ENCODE measurements at places on chromosomes 16 and 17.

- DNase-seq: no peak
These were observed 6.5 kb upstream of the CCL13 start for GRCh38 chr17:34349751-34350150.

DNA sequence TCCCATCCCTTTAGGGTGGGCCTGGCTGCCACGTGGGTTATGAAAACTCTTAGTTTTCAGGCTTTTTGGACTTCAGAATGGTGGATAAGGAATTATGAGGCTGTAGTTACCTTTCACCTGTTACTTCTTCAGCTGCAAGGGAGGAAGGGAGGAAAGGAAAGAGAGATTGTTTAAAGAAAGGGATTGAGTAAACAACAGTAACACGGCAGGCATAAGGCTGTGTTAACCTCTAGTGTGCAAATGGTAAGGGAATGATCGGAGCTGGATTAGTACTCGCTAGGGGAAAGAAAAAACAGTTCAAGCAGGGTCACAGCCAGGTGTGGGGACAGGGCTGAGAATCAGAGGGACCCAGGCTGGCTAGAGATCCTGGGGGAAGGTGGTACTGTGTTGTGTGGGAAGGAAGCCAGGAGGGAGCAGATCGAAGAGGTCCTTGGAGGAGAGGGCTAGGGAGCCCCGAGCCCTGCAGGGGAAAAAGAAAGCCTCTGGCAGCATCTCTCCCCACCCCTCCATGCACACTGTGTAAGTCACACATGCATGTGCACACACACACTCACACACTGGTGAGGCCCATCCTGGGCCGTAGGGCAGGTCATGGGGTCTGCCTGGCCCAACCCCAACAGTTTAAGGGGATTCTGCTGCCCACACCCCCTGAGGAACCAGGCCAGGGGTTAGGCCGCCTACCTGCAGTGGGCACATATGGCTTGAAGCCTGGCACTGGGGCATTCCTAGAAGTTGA lies 49.7 kb downstream of the SNX20 start:
- no peak for DNase-seq

- no peak for DNase-seq
These were observed 27.0 kb upstream of the CAPNS2 start for GRCh38 chr16:55539488-55539887.

DNA sequence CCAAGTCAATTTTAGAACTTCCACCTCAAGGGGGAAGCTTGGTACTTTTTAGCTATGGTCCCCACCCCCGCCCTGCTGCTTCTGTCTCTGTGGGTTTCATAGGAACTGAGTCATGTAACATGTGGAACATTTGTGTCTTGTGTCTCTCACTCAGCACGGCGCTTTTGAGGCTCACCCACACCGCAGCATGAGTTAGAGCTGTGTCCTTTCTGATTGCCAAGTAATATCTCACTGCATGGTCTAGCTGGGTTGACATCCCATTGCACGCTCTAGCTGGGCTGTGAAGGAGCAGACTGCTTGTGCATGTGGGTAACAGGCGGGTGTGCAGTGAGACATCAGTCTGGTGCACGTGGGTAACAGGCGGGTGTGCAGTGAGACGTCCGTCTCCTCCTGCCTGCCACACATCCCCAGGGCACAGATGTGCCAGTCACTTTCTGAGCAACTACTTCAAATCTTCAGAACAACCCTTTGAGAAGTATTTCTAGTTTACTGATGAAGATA lies 26.4 kb upstream of the SLC7A5 start:
- DNase-seq: peak; percentile 76

GRCh38 chr17:41500131-41500911 lies 5.1 kb downstream of the KRT13 start:
- DNase-seq: no peak

DNA sequence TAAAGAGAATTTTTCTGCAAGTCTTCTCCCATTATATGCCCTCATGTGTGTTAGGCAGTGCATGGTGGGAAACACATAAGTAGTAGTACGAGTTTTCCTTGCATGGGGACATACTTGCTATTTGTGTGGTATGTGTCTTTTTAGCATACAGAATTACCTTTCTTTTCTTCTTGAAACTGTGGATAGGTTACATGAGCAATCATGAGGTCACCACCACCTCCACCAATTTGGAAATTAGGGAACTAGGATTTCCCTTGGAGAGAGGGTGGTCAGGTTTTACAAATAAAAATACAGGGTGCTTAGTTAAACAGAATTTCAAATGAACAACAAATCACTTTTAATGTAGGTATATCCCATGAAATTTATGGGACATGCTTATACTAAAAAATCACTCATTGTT lies 16.3 kb upstream of the AMZ2 start:
- no peak for DNase-seq

GRCh38 chr17:77049440-77049839 lies 91.3 kb upstream of the SEC14L1 start:
- no peak for DNase-seq

DNA sequence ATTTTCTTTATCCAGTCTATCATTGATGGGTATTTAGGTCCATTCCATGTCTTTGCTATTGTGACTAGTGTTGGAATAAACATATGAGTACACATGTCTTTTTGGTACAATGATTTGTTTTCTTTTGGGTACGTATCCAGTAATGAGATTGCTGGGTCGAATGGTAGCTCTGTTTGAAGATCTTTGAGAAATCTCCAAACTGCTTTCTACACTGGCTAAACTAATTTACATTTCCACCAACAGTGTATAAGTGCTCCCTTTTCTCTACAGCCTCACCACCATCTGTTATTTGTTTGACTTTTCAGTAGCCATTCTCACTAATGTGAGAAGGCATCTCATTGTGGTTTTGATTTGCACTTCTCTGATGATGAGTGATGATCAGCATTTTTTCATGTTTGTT lies 103.7 kb downstream of the GOSR1 start:
- DNase-seq: no peak

DNA sequence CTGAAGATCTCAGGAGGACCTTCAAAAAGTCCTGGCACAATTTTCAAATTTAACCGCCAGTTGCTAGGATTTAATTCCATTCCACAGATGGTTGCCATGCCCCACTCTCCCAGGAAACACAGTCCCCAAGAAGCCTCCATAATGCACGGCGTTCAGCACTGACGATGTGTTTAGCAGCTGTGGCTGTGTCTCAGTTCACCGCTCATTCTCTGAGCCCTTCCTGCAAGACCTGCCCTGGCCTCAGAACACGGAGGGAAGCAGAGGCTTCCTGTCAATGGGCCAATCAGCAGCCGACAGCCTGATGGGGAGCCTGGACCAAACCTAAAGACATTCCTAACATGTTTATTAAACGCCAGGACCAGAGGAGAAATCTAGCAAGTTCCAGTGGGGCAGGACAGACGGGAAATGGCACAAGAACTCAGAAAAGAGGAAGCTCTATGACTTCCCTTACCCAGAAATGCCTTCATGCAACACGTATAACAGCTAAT lies 4.9 kb downstream of the MYLK3 start:
- DNase-seq: no peak

DNA sequence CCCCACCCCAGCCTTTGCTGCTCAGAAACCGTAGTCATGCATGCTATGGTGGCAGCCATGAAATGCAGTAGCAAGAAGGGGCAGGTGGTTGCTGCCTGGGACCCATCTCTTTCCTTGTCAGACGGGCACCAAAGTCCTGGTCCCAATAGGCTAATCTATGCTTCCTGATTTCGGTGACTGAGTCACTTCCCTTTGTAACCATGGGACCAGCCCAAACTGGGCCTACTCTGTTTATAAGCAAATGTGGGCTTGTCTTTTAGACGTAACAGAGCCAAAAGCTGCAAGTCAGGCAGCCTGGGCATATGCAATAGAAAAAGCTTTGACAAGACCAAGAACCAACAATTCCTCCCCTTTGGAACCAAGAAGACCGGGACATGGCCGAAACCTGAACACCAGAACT lies 99.1 kb upstream of the RBBP6 start:
- no peak for DNase-seq

DNA sequence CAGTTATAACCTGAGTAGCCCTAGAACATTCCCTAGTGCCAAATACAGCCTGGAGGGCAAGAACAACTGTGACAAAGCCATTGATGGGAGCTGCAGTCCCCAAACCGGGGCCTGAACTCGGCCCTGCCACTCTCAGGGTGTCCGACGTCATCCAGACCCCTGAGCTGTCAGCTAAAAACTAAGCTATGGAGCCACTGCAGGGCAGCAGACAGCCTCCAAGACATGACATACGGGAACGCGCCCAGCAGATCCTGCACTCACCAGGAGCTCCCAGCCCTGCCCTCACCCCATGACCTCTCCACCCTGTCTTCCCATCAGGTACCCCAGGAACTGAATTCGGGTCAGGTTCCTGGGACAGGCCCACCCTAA lies 28.4 kb downstream of the KDM8 start:
- no peak for DNase-seq

DNA sequence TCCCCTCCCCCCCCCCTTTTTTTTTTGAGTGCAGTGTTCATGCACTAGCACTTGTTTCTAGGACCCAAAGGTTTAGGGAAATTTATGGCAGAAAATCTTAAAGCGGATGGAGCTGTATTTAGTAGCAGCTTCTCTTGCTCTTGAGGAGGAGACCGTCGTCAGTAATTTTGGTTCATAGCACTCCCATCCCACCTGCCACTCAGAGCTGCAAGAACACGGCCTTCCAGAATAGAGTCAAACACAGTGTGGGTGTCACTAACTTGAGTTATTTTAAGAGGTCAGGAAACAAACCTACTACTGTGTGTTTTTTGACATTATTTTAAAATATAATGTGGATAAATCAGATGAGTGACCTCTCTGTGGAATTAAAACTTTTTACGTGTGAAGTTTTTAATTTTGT lies 37.3 kb downstream of the SEC14L1 start:
- DNase-seq: no peak

DNA sequence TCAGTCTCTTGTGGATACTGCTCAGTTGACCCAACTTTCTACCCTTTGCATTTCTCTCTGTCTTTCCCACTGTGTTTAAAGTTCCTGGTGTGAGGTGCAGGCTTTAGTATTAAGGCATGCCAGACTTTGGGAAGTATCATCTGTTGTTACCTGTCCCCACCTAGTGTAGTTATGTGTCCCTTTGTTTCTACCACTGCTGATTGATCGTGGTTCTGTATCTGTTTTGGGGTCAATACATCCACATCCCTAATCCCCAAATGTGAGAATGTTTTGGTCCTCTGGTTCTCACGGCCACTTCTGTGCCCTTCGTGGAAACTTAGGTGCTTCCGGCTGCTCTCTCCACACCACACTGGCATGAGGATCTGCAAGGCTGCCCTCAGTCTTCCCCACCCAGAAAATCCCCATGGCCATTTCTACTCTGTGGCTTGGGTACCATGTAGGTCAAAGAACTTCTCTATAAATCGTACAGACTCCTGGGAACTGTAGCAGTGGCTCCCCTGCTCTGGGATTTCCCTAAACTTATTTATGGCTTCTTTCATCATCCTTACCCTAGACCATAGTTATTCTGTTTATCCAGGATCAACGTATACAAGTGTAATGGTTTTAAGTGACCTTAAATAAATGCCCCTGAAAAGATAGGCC lies 443.2 kb downstream of the XYLT1 start:
- no peak for DNase-seq
